Stimulated activated CD4-positive, alpha-beta T cell treated with anti-CD3 and anti-CD28 coated beads, Interleukin-12 subunit alpha, Interleukin-12 subunit beta, amount 100 ng/mL, for 4 hours (primary cell): ENCODE measurements at places on chromosomes 16 and 17.

GRCh38 chr17:30117675-30118081, 1.1 kb downstream of the NSRP1 start:
- DNase-seq: no peak

DNA sequence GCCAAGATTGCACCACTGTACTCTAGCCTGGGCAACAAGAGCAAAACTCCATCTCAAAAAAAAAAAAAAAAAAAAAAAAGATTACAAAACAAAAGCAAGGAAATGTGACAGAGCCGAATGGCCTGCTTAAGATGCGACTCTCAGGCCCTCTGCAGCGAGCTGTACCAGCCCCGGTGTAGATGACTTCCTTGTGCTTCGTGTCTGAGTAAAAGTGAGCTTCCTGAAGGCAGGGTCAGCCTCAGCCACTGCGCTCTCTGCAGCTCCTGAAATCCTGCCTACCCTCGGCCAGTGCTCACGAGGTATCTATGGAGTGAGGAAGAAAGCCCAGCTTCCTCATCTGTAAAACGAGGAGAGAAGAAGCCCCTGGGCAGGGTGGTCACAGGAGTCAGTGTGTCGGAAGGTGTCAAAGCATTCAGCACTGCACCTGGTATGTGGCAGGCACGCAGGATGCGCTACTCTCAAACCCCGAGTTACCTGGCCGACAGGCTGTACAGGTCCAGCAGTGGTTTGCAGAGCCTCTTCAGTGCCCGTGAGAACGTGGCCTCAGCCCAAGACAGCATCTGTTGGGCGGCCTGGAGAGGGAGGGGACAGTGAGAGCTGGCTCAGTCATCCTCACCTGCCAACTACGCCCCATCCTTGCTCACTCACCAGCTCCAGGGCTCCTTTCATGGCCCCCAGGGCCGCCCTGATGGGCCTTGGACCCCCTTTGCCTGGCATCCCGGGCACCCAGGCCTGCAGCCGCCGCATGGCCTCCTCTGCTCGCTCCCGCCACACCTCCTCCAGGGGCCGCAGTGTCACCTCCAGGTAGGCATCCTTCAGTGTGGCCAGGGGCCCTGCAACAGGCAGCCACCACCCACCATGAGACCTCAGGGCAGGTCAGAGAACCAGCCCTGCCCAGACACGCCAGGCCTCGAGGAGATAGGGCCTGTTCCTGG, 44.6 kb downstream of the RMI2 start:
- DNase-seq: no peak

- no peak for DNase-seq
These were observed 5.7 kb upstream of the TOX3 start for GRCh38 chr16:52552643-52553042.

GRCh38 chr17:72931163-72931562, 161.3 kb downstream of the SLC39A11 start:
- DNase-seq: no peak

- DNase-seq: no peak
These were observed 103.3 kb downstream of the GNAO1 start for GRCh38 chr16:56294579-56294978.
